ENCODE measurements at places on chromosomes 7 and 10.

DNA sequence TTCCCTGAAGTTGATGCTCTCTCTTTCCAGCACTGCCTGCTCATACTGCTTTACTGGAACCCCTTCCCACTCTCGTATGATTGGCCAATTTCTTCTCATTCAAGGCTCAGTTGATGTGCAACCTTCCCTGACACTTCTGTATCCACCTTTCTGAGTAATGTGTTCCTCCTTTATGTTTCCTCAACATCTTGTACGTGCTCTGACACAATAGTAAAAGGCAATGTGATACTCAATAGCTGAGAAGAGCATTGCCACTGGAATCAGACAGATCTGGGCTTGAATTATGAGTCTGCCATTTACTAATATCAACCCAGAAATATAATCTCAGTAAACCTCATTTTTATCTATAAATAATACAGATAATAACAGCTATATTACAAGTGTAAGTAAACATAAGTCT, 34.7 kb downstream of the ARL4A start:
- no peak for DNase-seq

DNA sequence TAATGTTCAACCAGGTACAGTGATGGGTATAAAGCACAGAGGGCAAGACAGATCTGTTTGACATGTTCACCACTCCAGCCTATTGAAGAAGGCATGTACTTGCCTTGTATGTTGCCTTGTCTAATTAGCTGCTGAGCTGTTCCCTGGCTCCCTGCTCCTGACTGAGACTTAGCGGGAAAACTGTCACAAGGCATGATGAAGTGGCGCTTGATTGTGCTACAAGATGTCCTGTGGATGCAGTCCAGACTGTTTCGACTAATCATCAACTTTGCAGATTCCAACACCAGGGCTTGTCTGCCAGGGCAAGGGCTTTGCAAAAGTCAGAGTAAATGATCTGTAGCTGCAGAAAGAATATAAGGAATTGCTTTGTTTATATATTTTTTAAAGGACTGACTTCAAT, 136.2 kb upstream of the NRBF2 start:
- DNase-seq: no peak

- peak; percentile 75 for DNase-seq
Measured at GRCh38 chr10:103884681-103885139, 29.3 kb upstream of the SH3PXD2A start.

GRCh38 chr7:19381321-19381720, 236.1 kb upstream of the FERD3L start:
- DNase-seq: no peak

DNA sequence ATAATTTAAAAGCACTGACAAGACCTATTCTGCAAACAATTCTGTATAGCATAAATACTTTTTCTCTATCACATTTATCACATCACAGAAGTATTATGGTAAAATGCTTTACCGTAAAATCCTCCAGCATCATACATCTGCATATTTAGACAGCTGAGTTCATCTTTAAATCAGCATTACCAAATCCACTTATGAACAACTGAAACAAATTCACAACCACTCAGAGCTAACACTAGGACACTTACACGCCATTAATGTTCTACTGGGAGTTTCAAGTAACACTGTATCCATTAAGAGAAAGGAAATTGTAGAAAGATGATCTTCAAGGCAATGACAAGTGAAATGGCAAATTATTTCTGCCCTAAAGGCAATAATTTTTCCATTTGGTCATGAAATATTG, 105.7 kb upstream of the DKK1 start:
- no peak for DNase-seq

- DNase-seq: no peak
Measured at GRCh38 chr10:93462371-93462770, 19.8 kb downstream of the MYOF start.

GRCh38 chr7:37908221-37908788, 8.3 kb downstream of the SFRP4 start:
- DNase-seq: peak; percentile 92

GRCh38 chr7:151012911-151013347, 11.4 kb downstream of the ATG9B start:
- peak; percentile 19 for DNase-seq

DNA sequence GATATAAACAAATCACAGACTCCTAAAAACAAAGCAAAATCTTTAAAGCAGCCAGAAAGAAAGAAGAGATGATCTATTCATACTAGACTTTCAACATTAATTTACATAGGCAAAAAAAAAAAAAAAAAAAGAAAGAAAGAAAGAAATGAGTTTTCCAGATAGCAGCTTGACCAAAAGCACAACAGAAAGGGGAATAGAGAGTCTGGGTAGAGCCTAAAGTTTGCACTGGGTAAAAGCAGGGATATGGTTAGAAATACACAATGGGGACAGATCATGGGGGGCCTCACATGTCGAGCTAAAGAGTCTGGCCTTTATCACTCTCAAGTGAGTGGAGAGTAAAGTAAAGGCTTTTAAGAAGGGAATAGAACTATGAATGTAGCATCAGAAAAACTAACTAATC, 169.8 kb downstream of the SGMS1 start:
- DNase-seq: no peak

- no peak for DNase-seq
Measured at GRCh38 chr10:86222336-86222650, 144.3 kb downstream of the GRID1 start.

DNA sequence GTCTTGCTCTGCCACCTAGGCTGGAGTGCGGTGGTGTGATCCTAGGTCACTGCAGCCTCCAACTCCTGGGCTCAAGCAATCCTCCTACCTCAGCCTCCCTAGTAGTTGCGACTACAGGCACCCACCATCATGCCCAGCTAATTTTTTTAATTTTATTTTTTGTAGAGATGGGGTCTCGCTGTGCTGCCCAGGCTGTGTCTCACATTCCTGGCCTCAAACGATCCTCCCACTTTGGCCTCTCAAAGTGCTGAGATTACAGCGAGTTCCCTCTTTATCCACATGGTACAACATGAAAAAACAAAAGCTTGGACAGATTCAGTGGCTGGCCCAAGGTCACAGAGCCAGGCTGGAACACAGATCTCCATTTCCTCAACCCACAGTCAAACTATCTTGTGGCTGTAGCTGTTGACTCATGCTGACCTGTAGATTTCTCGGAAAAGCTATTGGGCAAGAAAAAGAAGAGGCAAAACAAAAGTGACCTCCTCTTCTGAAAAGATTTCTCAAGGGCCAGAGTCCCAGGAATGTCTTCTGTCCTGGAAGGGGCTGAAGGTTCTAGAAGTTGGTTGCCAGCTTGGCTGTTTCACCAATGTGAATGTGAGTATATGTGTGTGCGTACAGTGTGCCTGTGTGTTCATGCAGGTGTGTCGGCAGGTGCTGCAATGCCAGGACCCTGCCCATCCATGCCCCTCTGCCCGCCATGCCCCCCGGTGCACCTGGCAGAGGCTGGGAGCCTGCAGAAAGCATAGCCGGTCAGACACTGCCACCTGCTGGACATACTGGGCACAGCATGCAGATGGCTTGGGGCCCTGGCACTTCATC, 28.4 kb downstream of the TMEM130 start:
- peak; percentile 91 for DNase-seq

DNA sequence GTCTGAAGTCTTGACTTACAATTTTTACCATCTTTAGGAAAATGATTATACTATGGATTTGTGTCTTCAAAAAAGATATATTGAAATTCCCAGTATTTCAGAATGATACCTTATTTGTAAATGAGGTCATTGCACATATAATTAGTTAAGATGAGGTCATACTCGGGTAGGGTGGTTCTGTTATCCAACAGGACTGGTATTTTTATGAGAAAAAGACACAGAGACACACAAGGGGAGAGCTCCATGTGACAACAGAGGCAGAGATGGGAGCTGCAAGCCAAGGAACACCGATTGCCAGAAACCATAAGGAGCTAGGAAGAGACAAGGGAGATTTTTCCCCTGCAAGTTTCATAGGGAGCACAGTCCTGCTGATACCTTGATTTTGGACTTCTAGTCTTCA, 356.9 kb downstream of the ARL4A start:
- no peak for DNase-seq

DNA sequence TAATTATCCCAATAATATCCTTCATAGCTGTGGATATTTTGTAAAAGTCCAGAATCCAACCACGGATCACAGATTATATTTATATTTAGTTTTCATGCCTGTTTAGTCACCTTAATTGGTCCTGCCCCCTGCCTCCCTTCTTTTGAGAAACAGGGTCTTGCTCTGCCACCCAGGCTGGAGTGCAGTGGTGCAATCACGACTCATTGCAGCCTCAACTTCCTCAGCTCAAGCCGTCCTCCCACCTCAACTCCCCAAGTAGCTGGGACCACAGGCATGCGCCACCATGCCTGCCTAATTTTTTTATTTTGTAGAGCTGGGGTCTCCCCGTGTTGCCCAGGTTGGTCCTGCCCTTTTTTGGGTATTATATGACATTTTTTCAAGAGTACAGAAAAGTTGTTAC, 129.4 kb downstream of the KAT6B start:
- DNase-seq: peak; percentile 36

DNA sequence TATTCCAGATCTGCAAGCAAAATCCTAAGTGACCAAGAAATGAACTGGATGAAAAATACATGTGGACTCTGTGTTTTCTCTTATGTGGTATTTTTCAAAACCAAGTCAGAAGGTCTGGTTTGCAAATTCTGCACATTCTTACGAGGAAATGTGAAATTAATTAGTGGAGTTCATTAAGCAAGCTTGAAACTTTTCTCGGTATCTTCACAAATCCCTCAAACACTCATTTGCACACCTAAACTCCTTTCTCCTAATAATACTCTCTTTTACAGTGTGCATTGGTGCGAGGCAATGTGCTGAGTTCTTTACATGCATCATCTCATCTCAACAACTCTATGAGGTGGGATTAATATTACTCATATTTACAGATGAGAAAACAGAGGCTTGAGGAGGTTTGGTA, 82.1 kb downstream of the MTERF1 start:
- DNase-seq: no peak

- DNase-seq: no peak
Measured at GRCh38 chr10:80870282-80870681, 332.6 kb downstream of the SH2D4B start.

GRCh38 chr10:90985321-90985933, 64.5 kb upstream of the ANKRD1 start:
- no peak for DNase-seq

DNA sequence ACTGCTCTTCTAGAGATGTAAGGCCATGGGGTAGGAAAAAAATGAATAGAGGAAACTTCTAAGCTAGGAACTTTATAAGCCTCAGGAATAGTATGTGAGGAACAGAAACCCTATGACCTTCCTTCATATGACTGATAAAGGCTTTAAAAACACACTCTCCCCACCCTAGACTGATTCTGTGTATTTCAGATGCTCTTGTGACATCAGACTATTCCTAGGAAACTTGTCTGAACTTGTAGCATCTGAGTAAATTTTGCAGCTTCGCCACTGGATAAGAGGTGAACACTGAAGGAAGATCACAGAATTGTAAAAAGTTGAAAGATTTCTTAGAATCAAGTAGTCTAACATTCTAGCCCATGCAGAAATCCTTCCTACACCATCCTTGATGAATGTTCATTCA, 31.0 kb upstream of the CBLL1 start:
- no peak for DNase-seq

DNA sequence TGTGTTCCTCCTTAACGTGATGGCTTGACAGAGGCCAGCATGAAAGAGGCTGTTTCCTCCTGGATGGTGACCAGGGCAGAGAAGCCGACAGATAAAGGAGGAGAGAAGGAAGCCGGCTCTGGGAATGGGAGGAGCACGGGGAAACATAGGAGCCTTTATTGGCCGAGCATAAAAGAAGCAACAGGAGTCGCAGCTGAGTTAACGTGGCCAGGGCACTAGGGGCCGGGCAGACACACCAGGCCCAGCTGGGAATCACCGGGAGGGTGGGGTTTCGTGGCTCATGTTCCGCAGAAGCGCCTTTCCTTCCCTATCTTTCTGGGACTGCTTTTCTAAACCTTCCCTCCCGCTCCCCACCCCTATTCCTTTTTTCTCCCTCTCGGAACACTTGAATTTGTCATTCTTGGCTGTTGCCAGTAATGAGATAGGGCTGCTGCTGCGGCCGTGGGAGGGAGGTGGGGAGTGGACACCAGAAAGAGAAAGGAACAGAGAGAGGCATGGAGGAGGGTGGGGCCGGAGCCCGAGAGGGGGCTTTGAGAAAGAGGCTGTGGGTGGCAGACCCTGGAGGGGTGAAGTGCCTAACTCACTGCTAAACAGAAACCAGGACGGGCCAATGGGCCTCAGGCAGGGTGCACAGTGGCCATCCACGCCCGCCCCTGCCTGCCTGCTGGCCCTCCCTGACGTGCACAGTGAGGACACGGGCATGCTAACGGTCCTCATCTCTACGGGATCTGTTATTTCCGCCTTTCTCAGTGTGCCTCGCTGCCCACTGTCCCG, 65.2 kb downstream of the COL13A1 start:
- DNase-seq: peak; percentile 84

DNA sequence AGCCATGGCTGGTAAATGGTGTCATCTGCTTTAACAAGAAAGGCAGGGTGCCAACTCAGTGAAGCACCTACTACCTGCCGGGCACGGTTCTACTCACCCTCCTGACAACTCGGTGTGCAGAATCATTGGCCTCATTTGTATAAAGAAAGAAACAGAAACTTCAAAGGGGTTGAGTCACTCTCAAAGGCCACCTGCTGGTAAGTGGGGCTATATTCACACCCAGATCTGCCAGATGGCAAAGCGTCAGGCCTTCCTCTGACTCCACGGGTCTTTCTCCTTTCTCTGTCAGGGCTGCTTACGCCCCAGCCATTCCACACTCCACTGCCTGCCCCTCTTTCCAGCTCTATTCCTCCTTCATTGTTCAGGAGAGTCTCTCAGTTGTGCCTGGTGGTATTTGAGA, 309.2 kb downstream of the GFRA1 start:
- DNase-seq: peak; percentile 22

DNA sequence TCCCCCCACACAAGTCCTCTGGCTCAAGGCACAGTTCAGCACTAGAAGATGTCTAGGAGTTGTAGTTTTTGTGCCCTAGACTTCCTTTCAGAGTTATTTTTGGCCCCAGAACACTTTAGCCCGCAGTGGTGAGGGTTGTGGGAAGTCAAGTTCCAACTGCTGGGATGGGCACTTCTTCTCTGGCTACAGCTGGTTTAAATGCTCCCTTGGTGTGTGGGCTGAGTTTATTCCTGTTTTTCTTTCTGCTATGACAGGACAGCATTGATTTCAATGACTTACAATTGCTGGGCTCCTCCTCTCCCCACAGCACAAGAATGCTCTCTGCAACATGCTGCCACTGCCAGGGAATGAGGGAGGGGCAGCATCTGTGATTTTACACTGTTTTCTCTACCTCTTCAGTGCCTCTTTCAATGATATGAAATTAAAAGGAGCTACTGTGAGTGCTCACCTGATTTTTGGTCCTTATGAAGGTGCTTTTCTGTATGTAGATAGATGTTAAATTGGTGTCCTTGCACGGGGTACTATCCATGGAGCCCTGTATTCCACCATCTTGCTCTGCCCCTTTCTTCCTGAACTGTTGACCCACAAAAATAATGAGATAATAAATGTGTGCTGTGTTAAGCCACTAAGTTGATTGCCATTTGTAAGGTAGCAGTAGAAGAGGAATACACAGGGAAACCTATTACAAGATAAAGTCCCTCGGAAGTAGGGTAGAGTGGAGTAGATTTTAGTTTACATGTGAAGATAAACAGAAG, 56.3 kb downstream of the SLC13A1 start:
- DNase-seq: no peak

- no peak for DNase-seq
Measured at GRCh38 chr7:45027774-45028114, 27.7 kb downstream of the CCM2 start.
